ENCODE measurements at places on chromosomes 3 and 15. TPM values are rescaled to one million over a fixed set of nuclear protein-coding genes. Genes with fewer than 3 reads are reported as not detected.
A peak's percentile ranks its signal among the peaks of the same experiment; 100 is the strongest.

The GABRB3 gene
- total RNA-seq = 4.3 TPM

The A4GNT gene
- total RNA-seq = 0.46 TPM

The CCDC33 gene
- total RNA-seq = not detected

The CTXND1 gene
- 0.72 TPM for total RNA-seq

The PPM1L gene
- total RNA-seq = 48.8 TPM

The CPEB1 gene
- 6.2 TPM for total RNA-seq

The SACM1L gene
- 31.9 TPM for total RNA-seq

The FAM107A gene
- total RNA-seq = 75.3 TPM

DNA sequence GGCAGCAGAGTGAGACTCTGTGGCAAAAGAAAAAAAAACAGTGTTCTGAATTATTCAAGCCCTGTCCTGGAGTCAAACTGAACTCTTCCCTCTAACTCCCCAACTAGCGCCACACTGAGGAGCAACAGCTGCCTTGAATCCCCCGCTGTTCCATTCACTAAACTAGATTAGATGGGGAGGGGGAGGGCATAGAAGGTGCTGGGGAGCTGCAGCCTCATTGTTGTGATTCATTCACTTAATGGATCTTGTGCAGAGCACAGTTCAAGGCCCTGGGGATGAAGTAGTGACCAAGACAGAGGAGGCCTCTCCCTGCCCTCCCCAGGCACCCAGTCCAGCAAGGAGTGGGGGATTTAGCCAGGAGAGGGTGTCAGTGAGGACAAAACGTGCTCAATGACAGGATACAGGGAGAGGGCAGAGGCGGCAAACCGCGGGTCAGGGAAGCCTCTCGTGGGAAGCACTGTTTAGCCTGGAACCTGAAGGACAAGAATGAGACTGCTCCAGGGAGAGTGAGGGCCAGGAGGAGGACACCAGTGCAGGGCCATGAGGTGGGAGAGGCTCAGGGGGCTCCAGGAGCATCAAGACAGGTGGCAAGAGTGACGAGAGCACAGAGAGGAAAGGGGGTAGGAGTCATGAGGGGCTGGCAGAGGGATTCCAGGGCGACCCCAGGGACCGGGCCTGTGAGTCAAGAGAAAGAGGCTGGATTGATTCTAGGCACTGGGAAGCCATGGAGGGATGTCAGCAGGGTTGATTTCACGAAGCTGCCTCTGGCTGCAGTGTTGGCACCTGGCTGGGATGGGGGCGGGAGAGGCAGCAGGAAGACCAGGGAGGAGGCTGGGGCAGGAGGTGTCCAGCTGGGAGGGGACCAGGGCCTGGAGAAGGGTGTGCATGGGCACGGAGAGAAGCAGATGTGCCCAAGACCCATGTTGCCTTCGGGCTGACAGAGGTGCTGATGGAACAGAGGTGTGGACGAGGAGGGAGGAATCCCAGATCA lies 31.4 kb downstream of the ALS2CL start:
- H3K36me3 ChIP-seq = no peaks in the 10 kb centered on the region
- H3K4me3 ChIP-seq = no peak overlapping the region
- ATAC-seq = no peak
- H3K27ac ChIP-seq = no peak overlapping the region
- H3K27me3 ChIP-seq = no peaks in the 10 kb centered on the region

GRCh38 chr3:53150247-53151085 lies 10.5 kb upstream of the PRKCD start:
- H3K27ac ChIP-seq = no peak overlapping the region
- H3K4me1 ChIP-seq = no peaks in the 10 kb centered on the region
- H3K4me3 ChIP-seq = no peak overlapping the region
- ATAC-seq = peak; percentile 39
- no peaks in the 10 kb centered on the region for H3K36me3 ChIP-seq
- H3K27me3 ChIP-seq = peaks cover 21% of the 10 kb centered on the region

DNA sequence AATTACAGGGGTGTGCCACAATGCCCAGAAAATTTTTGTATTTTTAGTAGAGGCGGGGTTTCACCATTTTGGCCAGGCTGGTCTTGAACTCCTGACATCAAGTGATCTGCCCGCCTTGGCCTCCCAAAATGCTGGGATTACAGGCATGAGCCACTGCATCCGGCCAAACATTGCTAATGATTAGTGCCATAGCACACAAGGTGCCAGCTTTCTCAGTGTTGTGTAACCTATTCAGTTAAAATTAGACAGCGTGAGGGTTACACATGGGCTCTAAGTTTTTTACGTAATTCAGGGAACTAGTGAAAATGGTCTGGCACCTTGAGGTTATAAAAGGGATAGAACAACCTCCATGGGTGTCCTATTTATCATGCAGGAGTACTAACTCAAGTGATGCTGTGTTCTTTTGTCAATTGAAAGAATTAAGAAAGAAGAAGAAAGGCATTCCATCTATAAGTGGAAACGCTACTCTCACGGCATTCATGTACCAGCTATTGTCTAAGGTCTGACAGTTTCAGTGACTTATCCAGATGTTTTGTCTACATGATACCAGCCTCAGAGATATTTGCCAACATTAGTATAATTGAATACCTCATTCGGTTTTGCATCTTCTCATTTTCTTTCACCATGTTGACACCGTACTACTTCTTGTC lies 84.7 kb downstream of the EOMES start:
- no peak overlapping the region for H3K27ac ChIP-seq
- H3K4me3 ChIP-seq = no peak overlapping the region
- no peaks in the 10 kb centered on the region for H3K4me1 ChIP-seq
- H3K36me3 ChIP-seq = no peaks in the 10 kb centered on the region
- ATAC-seq = no peak

- H3K27ac ChIP-seq = peak overlapping the region; percentile 90
- H3K36me3 ChIP-seq = no peaks in the 10 kb centered on the region
- H3K4me3 ChIP-seq = peak overlapping the region; percentile 36
- H3K27me3 ChIP-seq = no peaks in the 10 kb centered on the region
- H3K4me1 ChIP-seq = peaks cover 68% of the 10 kb centered on the region
These were observed 24.9 kb downstream of the ABTB1 start for GRCh38 chr3:127697551-127698240.

GRCh38 chr15:60551781-60552161 lies 72.8 kb upstream of the ICE2 start:
- no peak overlapping the region for H3K4me3 ChIP-seq
- no peaks in the 10 kb centered on the region for H3K27me3 ChIP-seq
- peaks cover 25% of the 10 kb centered on the region for H3K4me1 ChIP-seq
- ATAC-seq = no peak
- H3K36me3 ChIP-seq = no peaks in the 10 kb centered on the region

DNA sequence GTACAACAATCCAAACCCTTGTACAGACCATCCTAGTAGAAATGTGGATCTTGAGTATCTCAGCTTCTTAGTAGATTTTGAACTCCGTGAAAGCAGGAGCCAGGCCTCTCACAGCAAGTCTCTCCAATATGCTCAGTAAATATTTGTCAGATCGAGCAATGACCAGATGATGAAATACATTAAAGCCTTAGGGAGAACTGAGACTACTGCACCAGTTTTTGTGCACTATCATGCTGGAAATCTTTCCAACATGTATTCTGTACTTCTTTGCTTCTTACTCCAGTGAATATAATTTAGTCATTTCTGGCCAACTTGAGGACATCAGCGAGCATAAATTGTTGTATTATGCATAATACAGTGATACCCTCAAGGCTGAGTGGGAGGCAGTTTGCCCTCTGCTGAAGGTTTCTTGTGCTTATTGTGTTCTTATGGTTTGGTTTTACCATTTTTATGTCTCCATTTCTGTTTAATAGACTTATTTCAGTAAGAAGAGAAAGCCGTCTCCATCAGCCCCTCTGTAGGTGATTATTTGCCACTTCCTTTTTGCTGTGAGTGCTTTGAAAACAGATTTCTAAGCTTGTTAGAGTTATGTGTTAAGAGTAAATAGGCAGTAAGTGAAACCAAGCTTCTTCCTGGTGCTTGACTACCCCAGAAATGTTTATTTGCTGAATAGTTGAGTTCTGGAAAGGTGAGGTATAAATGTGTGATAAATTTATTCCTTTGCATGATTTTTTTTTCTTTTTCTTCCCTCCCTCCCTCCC lies 147.1 kb downstream of the PGPEP1L start:
- H3K4me1 ChIP-seq = peaks cover 81% of the 10 kb centered on the region
- no peaks in the 10 kb centered on the region for H3K27me3 ChIP-seq
- H3K36me3 ChIP-seq = no peaks in the 10 kb centered on the region
- H3K27ac ChIP-seq = no peak overlapping the region

- no peak overlapping the region for H3K4me3 ChIP-seq
- H3K4me1 ChIP-seq = no peaks in the 10 kb centered on the region
- H3K27ac ChIP-seq = no peak overlapping the region
- ATAC-seq = no peak
- H3K27me3 ChIP-seq = no peaks in the 10 kb centered on the region
These were observed 249.1 kb downstream of the IL5RA start for GRCh38 chr3:2861120-2861519.

GRCh38 chr3:38739931-38740330 lies 76.1 kb downstream of the SCN10A start:
- H3K27me3 ChIP-seq = peaks cover 10% of the 10 kb centered on the region
- H3K36me3 ChIP-seq = no peaks in the 10 kb centered on the region
- no peak for ATAC-seq
- no peak overlapping the region for H3K27ac ChIP-seq
- H3K4me3 ChIP-seq = no peak overlapping the region
- H3K4me1 ChIP-seq = no peaks in the 10 kb centered on the region

DNA sequence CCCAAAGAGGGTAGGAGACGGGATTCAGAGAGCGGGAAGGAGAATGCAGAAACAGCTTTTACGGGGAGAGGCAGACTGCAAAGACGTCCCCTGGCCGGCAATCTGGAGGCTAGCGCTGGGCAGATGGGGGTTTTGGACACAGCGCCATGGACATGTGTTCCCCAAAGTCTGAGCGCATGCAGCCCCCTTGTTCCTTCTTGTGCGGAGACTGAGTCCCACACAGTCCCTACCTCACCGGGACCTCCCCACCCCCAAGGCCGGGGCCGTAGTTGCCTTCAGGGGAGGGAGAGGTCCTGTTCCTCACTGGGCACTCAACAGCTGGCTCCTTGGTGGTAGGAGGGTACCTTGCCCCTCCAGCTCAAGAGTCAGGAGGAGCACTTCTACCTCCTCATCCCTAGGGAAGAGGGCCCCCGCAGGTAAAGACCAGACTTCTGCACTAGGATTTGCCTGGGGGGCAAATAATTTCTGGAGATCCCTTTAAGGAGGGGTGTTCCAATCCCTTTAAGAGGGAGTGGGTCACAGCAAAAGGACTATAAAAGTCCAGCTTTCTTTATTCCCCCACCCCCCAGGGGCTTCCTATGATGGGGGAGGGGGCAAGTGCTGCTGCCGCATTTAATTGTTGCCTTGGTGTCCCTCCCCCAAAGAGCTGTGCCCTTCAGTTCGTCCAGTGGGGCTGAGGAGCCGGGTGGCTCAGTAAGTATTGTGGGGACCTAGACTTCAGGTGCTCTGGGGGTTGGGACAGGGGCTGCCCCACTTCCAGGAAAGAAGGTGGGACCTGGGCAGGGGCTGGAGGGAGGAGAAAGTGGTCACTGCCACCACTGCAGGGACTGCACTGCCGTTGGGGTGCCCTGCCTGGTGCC lies 3.6 kb upstream of the BAHD1 start:
- no peak overlapping the region for H3K27ac ChIP-seq
- no peak for ATAC-seq
- no peak overlapping the region for H3K4me3 ChIP-seq
- peaks cover 46% of the 10 kb centered on the region for H3K27me3 ChIP-seq

DNA sequence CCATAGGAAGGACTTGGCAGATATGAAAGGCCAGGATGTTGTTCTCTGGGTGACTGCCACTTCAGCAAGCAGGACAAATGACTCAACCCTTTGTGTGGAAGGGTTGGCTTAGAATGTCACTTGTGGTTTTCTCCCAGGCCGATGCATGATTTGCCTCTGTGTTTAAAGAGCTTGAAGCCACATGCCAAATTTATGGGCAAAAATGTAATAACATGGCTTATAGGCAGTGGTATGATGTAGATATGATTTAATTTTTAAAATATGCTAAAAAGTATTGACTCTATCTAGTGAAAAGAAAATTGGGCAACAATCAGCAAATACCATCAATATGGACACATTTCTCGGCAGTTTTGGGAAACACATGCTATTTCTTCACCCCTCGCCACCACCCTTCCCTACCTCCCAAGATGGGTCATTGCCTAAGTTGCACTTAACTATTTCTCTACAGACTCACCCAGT lies 114.6 kb downstream of the CYP19A1 start:
- H3K4me3 ChIP-seq = no peak overlapping the region
- no peak overlapping the region for H3K27ac ChIP-seq
- H3K4me1 ChIP-seq = no peaks in the 10 kb centered on the region
- no peaks in the 10 kb centered on the region for H3K36me3 ChIP-seq

DNA sequence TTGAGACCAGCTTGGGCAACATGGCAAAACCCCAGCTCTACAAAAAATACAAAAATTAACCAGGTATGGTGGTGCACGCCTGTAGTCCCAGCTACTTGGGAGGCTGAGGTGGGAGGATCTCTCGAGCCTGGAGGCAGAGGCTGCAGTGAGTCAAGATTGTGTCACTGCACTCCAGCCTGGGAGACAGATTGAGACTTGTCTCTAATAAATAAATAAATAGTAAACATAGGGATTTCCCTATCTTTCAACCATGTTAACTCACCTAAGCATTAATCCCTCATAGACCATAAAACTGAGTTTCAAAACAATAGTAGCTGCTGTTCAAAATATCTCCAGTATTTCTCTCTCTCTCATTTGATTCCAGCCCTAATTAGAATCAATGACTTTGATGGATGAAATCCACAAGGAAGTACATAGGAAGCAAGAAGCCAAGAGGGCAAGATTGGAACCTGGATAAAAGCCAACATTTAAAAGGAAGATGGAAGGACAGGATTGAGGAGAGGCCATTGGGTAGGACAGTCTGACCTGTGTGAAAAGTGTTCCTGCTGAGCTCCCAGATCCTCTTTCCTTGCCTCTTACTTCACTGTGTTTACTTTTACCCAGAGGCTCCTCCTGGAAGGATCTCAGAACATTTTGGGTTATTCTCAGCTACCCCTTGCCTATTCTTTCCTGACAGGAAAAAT lies 12.4 kb upstream of the TTBK2 start:
- H3K36me3 ChIP-seq = no peaks in the 10 kb centered on the region
- no peaks in the 10 kb centered on the region for H3K27me3 ChIP-seq
- no peak for ATAC-seq
- no peak overlapping the region for H3K27ac ChIP-seq
- H3K4me1 ChIP-seq = no peaks in the 10 kb centered on the region

- no peak for ATAC-seq
- H3K4me3 ChIP-seq = no peak overlapping the region
- H3K36me3 ChIP-seq = no peaks in the 10 kb centered on the region
These were observed 118.0 kb downstream of the CHSY1 start for GRCh38 chr15:101133751-101134261.

- ATAC-seq = no peak
- H3K4me3 ChIP-seq = no peak overlapping the region
- no peaks in the 10 kb centered on the region for H3K4me1 ChIP-seq
- H3K27me3 ChIP-seq = no peaks in the 10 kb centered on the region
These were observed 51.5 kb upstream of the CCNB2 start for GRCh38 chr15:59053482-59053881.

DNA sequence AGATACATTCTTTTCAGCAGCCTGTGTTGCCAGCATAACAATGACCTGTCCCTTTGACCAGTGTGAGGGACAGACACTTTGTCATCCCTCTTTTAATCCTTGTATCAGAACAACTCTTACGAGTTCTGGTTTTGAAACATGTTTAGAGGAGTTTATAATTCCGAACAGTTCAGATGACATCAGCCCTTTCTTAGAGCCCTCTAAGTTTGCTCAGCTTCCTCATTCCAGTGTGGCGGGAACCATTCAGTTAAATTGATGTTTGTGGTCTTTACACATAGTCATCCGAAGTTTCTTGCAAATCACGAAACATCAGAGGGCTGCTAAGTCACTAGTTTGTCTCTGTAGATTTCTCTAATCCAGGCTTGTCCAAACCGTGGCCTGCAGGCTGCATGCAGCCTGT lies 102.5 kb downstream of the AKAP13 start:
- H3K4me3 ChIP-seq = no peak overlapping the region
- peak; percentile 78 for ATAC-seq
- H3K4me1 ChIP-seq = peaks cover 17% of the 10 kb centered on the region
- H3K36me3 ChIP-seq = peaks cover 5% of the 10 kb centered on the region

All from gastroesophageal sphincter (tissue), 4 donors.